Amniotic stem cell (primary cell): ENCODE measurements at places on chromosomes 2 and 18.

DNA sequence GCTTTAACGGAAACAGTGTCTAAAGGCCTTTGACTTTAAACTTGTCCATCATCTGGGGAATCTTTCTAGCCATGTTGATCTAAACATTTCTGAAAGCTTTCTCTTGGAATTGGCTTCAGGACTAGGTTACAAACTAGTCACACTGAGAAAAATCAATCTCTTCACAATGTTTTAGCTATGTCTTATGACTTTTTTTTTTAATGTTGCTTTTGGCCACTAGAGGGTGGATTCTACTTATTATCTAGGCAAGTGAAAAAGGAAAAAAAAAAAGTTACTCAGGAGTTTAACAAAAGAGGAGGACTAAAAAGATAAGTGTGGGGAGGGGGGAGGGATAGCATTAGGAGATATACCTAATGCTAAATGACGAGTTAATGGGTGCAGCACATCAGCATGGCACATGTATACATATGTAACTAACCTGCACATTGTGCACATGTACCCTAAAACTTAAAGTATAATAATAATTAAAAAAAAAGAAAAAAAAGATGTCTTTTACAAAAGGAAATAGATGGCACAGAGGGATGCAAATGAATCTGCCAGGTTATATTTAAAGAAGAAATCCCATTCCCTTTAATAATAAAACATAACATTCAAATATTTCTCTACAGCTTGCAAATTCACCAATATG lies 160.4 kb upstream of the PID1 start:
- DNase-seq: peak; percentile 50

GRCh38 chr2:25379535-25379934 lies 37.8 kb upstream of the DNMT3A start:
- DNase-seq: no peak

DNA sequence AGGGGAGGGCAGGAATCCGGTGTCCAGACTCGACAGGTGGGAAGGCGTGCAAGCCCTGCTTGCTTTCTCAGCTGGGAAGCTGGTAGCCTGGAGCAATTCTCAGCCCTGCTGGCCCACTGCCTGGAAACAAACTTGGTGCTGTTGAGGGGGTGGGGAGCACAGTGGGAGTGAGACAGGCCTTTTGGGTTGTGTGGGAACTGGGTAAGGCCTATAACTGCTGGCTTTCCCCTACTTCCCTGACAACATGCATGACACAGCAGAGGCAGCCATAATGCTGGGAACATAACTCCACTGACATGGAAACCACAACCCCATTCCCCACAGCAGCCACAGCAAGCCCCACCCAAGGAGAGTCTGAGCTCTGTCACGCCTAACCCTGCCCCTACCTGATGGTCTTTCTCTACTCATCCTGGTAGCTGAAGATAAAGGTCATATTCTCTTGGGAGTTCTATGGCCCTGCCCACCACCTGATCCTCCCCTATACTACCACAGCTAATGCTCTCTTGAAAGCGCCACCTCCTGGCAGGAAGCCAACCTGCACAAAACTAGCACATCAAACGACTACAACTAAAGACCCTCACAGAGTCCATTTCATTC lies 122.9 kb upstream of the ACVR1C start:
- no peak for DNase-seq

DNA sequence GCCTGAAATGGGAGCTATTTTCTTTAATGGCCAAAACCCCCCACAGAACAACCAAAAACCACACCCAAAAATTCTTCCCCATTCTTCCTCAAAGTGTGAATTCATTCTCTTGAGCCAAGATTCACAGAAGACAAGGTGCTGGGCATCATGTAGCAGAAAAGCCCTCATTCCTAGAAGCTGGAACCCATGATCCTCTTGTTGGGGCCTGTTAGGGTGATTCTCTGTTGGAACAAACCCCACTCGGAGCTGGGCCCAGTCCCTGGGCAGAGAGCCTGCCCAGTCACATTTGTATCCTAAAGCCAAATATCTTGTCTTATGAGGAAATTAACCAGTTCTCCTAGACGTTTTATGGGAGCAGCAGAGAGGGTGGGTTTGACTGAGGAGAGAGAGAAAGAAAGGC lies 22.8 kb upstream of the VPS4B start:
- no peak for DNase-seq

GRCh38 chr2:26580151-26580550 lies 61.0 kb downstream of the CIB4 start:
- DNase-seq: no peak

DNA sequence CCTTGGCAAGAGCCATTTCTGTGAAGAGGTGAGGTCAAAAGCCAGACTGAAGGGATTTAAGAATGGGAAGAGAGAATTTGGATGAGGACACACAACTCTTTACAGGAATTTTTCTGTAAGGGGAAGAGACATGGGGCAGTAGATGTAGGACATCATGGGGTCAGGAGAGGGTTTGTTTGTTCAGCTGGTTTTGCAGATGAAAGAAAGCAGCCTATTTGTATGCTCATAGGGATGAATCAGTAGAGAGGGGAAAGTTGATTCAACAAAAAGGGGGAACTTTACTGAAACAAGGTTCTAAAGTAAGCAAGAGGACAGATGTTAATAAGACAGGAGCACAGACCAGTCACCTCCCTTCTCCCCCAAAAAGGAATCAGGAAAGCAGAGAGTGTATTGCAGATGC lies 11.2 kb downstream of the SCG2 start:
- DNase-seq: no peak

GRCh38 chr2:229849073-229849472 lies 72.7 kb downstream of the TRIP12 start:
- no peak for DNase-seq

GRCh38 chr2:29502460-29502911 lies 387.3 kb downstream of the CLIP4 start:
- no peak for DNase-seq

- peak; percentile 50 for DNase-seq
Measured at GRCh38 chr2:127324635-127325034, 30.7 kb upstream of the ERCC3 start.

- DNase-seq: no peak
Measured at GRCh38 chr2:176637142-176637485, 367.9 kb downstream of the MTX2 start.

- no peak for DNase-seq
Measured at GRCh38 chr2:38100328-38100727, 24.4 kb upstream of the CYP1B1 start.

- no peak for DNase-seq
Measured at GRCh38 chr18:75393721-75394120, 33.8 kb downstream of the SMIM21 start.

GRCh38 chr2:8676921-8677645 lies 4.8 kb upstream of the ID2 start:
- no peak for DNase-seq

GRCh38 chr2:27128668-27129571 lies 5.3 kb downstream of the ABHD1 start:
- no peak for DNase-seq

GRCh38 chr2:11680182-11680900 lies 10.3 kb upstream of the NTSR2 start:
- no peak for DNase-seq
